ENCODE measurements at places on chromosomes 7 and 10.
A peak's percentile ranks its signal among the peaks of the same experiment; 100 is the strongest.

GRCh38 chr7:12519682-12520009, 50.9 kb upstream of the SCIN start:
- DNase-seq: no peak

DNA sequence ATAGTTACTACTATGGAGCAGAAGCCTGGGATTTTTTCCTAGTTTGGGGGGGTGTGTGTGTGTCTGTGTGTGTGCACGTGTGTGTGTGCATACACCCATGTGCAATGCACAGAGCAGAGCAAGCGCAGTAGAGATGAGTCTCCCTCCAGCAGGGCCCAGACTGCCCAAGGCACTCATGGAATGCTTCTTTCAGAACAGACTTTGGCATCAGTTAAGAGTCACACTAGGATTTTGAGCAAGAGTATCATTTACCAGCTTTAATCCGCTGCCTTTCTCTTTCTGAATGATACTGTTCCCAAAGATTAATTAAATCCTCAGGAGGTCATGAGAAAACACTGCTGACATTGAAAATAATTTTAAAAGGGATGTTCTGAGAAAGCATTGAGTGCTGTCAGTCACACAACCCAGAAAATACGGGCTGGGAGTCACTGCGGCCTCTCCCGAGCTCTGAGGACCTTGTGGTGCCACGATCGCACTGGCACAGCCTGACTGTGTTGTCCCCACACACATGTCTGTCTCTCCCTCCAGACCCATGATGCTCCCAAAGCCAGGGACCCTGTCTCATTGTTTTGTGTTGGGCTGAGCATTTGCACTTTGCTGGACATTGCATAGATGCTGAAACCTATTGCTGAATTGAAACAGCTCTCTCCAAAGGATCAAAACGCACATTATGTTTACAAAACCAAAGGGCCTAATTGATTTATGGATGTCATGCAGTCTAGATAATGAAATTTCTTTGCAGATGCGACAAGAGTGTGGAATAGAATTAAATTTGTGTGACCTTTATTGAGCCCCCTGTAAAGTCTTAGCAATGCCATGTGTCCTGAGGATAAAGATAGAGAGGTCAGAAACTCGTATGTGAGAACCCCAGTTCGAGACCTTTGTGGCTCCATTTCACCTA, 54.7 kb upstream of the FIGNL1 start:
- DNase-seq: no peak

DNA sequence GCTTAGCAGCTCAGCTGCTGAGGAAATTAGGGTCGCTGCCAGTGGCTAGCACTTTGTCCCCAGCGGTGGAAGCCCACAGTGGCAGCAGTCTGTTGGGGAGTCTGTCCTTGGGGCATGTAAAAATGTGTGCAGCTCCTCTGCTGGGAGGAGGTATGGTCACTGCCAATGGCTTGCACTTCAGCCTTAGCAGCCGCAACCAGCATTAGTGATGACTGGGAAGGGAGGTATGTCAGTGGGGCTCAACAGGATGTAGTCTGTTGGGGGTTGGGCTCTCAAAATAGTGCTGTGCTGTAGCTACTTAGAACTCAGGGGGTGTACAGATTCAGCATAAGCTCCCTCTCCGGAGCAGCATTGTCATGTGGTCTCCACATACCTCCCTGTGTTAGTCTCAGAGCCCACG, 189.9 kb downstream of the ZEB1 start:
- no peak for DNase-seq

- DNase-seq: no peak
Observed at GRCh38 chr10:100362570-100363496, 15.8 kb downstream of the SCD start.

GRCh38 chr10:2478656-2479055, 588.7 kb upstream of the PFKP start:
- DNase-seq: no peak

DNA sequence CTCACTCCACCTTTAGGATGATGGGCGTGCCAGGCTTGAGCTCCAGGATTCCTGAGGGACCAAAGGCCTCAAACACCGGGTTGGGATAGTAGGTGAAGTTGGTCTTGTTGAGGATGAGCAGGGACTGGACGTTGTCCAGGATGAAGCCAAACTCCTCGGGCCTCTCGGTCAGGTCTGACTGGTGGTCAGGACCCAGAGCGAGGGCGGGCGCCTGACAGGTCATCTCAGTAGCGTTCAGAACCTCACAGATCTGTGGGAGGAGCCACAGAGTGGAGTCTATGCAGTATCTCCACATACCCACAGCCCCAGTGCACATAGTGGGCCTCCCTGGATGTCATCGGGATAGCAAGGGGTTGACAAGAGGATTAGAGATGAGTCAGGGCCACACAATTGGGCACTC, 394.9 kb downstream of the PLXNA4 start:
- DNase-seq: no peak

DNA sequence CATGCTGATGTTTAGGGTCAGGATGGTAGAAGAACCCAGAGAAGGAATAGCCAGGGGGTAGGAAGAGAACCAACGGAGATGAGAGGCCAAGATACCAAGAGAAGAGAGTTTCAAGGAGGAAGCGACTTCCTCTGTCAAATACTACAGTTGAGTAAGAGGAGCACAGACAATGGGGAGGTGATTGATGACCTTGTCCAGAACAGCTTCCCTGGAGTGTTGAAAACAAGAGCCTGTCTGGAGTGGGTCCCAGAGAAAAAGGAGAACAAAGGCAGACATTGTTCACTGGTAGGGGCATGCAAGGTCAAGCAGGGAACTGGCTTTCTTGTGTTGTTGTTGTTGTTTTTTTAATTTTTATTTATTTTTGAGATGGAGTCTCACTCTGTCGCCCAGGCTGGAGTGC, 9.6 kb upstream of the TRIM56 start:
- peak; percentile 4 for DNase-seq

GRCh38 chr10:69516316-69516715, 56.9 kb downstream of the NEUROG3 start:
- no peak for DNase-seq

DNA sequence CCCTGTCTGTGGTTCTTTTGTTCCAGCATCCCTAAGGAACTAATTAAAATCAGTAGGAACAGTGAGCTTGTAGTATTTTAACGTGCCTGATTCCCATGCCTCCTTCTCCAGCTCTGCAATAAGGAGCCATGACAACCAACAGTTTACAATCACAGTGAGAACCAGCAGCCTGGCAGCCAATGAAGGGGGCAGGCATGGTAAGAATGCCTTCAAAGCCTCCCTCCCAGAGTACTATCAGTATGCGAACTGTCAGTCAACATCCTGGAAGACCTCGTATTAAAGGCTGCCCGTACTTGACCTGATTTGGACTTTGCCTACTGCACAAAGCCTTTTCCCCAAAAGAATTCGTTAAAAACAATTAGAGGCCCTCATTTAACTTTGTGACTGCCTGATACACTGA, 7.7 kb downstream of the ZPBP start:
- DNase-seq: no peak

DNA sequence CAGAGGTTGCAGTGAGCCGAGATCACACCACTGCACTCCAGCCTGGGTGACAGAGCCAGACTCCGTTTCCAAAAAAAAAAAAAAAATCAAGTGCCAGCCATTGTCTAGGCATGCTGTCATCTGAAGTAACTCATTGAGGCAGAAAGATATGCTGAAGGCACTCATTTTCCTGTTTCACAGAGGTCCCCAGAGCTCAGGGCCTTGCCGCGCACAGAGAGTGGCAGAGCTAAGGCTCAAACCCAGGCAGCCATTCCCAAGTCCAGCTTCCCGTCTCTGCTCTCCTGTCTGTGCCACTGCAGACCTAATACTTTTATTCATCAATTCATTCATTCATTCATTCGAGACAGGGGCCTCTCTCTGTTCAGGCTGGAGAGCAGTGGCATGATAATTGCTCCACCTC, 3.5 kb downstream of the GRIFIN start:
- no peak for DNase-seq

DNA sequence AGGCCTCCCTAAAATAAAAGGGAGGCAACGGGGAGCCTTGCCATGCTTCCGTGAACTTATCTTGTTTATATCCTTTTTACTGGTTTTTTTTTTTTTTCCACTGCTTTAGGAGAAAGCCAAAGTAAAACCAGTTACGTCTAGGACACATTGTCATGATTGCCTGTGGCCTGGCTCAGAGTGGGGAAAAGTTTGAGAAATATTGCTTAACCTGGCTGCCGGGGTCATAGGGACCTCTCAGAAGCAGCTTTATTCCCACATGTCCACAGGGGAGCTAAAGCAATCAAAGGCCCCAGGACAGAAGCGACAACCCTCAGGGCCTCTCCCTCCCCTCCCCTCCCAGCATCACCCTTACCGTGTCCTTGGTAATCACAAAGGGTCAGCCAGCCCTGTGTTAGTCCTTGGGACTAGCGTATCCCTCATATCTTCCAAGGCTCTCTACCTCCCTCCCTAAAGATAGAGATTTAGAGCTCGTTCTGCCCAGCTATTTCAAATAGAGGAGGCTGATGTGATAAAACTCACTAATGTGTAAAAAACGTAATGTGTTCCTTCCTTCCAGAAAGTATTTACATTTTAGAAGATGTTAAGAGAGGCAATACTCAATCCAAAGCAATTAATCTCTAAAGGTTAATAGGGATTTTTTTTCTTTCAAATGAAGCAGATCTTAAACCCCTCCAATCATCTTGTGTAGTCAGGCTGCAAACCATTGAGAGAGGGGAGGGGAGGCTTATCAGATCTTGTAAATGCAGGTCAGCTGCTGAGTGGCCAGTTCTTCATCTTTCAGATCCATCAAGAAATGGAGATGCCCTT, 64.8 kb upstream of the PRKAR2B start:
- DNase-seq: no peak

DNA sequence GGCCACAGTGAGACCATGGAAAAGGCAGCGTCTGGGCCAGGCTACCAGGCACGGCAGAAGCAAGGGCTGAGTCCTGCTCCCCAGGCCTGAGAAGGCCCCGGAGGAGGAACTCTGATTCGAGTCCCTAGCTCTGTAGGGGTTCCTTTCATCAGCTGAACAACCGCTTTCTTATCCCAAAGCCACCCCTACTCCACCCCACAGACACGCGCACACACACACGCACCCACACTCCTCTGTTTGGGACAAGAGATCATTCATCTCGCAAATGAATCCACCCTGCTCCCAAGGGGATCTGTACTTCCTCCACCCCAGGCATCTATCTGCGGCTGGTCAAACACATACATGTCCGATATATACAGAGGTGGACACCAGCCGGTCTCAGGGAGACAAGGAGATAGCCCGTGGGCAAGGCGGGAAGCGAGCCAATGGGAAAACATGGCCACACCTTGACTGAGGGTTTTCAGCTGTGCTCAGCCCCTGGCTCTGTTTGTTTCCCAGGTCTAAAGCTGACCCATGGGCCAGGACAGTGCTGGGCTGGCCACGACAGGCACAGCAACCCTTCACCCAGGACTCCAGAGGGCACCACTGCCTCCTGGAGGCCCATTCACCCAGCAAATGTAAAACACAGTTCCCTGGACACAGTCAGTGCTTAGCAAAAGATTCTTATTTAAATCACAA, 7.3 kb downstream of the ZCCHC24 start:
- no peak for DNase-seq

GRCh38 chr7:103141753-103142404, 7.0 kb downstream of the NAPEPLD start:
- DNase-seq: no peak

DNA sequence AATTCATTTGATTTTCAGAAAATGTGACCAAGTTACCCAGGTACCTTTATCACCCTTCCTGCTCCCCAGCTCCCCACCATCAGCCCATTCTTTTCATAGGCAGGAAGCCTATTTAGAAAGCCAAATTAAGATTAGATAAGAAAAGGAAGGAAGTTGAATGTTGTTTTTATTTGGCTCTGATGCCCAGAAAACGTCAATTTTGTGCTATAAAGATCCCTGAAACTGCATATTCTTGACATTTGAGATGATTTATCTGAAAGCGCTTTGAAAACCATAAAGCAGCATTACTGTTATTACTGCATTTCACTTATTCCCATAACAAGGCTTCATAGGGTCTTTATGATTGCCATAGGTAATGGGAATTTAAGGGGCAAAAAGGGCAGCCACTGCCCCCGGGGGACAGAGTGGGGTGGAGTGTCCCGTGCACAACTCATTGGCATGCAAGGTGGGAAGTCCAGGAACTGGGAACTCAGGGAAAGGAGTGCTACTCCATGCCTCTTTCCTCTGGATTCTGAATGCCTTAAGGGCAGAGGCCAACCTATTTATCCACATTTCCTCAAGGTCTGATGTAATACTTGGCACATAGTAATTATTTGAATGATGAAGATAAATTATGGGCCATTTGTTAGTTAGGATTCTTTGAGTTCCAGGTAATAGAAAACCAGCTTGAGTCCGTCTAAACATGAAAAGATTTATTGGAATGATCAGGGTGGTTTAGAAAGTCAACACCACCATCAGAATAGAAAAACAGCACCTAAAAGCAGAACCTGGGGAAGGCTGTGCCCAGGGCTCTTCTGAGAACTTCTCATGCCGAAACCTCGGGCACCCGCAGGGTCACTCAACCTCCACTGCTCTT, 100.6 kb upstream of the ELMO1 start:
- DNase-seq: no peak

DNA sequence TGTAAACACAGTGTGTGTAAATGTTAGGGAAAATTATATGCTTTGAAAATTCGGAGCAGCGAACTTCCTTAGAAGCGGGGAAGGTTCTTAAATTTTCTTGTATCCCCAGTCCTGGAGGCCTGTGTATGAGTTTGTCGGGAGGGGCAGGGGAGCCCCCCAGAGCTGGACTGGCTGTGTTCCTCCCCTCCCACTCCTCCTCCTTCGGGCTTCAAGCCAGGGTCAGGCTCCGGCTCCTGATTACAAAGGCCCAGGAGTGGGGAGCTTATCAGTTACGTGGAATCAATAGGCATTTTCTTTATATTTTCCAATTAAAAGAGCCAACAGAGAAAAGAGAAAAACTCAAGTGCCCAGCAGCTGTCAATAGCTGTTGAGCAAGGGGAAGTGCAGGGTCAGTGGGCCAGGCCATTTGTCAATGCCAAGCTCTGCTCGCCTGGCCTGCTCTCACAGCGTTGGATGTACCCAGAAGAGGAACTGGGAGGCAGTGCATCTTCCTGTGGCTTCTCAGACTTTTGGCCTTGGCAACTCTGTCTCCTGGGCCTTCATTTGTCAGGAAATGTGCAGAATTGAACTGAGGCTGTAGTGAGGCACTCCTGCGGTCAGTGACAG, 156.9 kb upstream of the PCBD1 start:
- DNase-seq: no peak

GRCh38 chr10:113331961-113332360, 220.9 kb upstream of the HABP2 start:
- DNase-seq: no peak

DNA sequence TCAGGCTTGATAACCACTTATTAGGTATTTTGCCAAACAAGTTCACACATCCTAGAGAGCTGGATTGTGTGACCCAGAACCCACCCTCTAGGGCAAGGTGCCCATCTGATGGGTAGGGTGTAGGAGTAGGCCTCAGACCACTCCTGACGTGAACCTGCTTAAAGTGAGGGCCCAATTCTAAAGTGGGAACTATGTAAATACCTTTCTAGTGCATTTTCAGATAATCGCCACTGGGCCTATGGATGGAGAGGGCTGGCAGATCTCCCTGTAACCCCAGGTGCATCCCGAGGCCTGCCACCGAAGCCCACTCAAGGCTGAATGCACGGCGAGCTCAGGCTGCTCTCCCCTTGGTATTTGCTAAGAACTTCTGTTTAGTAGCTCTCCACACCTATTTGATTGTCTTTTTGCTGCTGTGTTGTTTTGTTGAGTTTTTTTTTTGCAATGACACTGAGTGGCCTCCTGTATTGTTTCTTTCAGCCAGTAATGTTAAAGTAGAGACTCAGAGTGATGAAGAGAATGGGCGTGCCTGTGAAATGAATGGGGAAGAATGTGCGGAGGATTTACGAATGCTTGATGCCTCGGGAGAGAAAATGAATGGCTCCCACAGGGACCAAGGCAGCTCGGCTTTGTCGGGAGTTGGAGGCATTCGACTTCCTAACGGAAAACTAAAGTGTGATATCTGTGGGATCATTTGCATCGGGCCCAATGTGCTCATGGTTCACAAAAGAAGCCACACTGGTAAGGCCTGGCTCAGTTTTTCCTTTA, 71.7 kb downstream of the IKZF1 start:
- no peak for DNase-seq

All from NCI-H2029 treated with DMSO at 0.1 percent for 48 hours (cell line).